ENCODE measurements at places on chromosomes 12 and 14.

GRCh38 chr14:72075649-72076334, 143.6 kb downstream of the RGS6 start:
- DNase-seq = no peak

GRCh38 chr12:56288705-56289387, 11.3 kb downstream of the CS start:
- DNase-seq = no peak

- no peak for DNase-seq
Measured at GRCh38 chr14:93527203-93527607, 96.5 kb downstream of the UNC79 start.

DNA sequence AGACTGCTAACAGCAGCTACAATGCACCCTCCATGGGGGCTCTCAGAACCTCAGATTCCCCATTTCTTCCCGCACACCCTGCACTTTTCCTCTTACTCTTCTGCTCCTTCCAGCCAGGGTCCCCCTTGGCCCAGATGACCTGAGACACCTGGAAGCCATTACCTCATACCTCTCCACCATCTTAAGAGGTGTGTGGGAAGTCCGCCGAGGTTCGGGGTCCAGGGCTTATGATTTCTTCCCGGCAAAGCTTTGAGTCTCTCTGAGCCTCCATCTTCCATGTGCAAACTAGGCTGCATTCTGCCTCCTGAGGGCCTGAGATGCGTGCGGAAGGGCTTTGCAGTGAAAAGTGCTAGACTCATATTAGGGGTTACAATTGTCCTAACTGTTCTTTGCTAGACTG, 5.3 kb downstream of the GSC start:
- DNase-seq = no peak

- no peak for DNase-seq
Measured at GRCh38 chr14:99229654-99230207, 42.3 kb downstream of the BCL11B start.

- no peak for DNase-seq
Measured at GRCh38 chr14:101780887-101781239, 19.4 kb downstream of the PPP2R5C start.

DNA sequence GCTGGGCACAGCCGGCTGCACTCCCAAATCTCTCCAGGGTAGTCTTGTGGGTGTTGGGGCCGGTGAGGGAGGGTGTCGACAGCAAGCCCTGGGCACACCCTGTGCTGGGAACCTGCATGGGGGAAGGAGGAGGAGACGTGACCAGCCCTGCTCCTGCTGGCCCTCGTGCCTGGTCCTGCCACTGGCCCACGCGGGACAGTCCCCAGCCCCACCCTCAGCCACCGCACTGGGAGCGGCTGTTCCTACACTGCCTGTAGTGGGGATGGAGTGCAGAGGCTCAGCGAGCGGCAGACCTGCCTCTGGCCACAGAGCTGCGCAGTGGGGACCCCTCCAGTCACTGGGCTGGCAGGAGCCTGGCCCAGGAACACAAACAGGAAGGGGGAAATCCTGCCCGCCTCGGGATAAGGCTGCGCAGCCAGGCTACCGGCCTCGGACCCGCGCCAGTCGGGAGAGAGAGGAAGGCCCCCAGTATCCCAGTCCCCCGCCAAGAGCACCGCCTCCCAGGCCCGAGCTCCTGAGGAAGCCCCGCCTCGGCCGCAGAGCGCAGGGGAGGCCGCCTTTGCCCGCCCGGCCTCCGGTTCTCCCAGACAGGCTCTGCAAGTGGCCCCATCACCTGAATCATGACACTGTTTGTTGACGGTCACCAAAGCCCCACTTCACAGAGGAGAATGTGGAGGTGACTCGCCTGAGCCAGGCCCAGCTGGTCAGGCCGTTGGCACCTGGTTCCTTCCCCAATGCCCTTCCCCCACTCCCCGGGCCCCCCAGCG, 10.6 kb downstream of the AHNAK2 start:
- no peak for DNase-seq

- DNase-seq = no peak
Measured at GRCh38 chr12:49051373-49051764, 9.2 kb downstream of the KMT2D start.

DNA sequence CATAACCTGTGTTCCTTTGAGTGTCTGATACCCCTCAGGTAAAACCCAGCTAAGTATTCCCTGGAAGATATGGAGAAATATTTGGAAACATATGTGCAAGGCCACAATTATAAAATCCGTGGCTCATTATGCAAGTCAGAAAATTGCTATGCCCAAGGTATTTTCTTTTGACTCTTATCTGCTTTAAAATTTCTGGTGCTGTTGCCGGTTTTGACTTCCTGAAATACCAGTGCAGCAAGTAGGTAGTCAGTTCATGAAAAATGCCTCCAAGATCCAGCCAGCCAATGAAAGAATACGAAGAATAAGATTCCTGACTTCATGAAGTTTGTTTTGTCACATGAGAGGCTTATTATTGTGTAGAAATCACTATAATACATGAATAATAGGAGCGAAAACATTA, 20.2 kb upstream of the FUT8 start:
- no peak for DNase-seq

GRCh38 chr12:12902036-12902435, 10.7 kb downstream of the GPRC5A start:
- DNase-seq = peak; percentile 61

- DNase-seq = no peak
Measured at GRCh38 chr12:69651922-69652321, 41.2 kb upstream of the LRRC10 start.

GRCh38 chr14:74407021-74407800, 18.8 kb downstream of the SYNDIG1L start:
- DNase-seq = no peak

GRCh38 chr12:118342090-118342489, 30.6 kb downstream of the TAOK3 start:
- DNase-seq = no peak

GRCh38 chr14:89186856-89187376, 230.1 kb downstream of the FOXN3 start:
- no peak for DNase-seq

GRCh38 chr12:80033448-80033847, 65.9 kb upstream of the OTOGL start:
- peak; percentile 78 for DNase-seq

GRCh38 chr12:109288571-109288970, 20.5 kb downstream of the FOXN4 start:
- DNase-seq = no peak

DNA sequence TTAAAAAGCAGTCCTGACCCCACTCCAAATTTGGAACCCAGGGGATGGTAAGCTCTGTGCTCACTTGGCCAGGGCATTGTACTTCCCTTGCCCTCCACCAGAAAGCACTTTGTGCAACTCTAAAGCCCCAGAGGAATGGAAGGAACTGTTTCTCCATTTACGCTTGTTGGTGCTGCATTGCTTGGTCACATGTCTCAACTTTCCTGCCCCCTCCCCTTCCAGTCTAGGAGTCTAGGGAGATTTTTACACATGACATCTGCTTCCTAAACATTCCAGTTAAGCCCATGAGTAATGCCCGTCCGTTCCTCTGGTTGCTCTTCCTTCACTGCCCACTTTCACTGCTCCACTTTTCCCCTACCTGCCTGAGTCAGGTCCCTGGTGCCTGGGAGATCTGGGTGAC, 92.6 kb upstream of the MAP1LC3B2 start:
- DNase-seq = no peak

- DNase-seq = no peak
Measured at GRCh38 chr14:78690836-78691235, 520.7 kb downstream of the NRXN3 start.

- no peak for DNase-seq
Measured at GRCh38 chr12:104576980-104577580, 120.3 kb downstream of the CHST11 start.

DNA sequence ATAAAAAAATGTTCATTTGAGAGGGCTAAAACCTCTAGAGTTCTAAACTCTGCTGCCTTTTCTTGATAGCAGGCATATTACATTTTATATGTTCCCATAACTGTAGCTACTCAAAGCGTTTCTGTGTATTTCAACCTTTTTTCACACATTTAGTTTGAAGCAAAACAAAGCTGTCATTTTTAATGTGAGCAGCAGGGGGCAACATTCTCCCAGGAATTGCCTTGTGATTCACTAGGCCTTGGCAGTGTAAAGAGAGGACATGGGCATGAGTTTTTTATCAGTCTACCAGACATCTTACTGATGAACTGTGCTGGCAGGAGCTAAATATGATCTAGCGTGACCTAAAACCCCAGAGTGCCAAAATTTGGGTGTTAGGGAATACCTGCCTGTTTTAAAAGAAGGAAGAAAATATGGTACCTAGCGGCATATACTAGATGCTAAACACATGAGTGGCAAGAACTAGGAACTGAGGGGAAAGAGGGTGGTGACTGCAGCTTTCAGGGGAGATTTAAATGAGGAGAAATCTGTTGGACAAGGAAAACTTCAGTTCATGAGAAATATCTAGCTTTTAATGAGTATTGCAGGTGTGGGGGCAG, 65.3 kb downstream of the IFT43 start:
- peak; percentile 60 for DNase-seq

GRCh38 chr12:99985631-99986030, 895 bp upstream of the ANKS1B start:
- no peak for DNase-seq

DNA sequence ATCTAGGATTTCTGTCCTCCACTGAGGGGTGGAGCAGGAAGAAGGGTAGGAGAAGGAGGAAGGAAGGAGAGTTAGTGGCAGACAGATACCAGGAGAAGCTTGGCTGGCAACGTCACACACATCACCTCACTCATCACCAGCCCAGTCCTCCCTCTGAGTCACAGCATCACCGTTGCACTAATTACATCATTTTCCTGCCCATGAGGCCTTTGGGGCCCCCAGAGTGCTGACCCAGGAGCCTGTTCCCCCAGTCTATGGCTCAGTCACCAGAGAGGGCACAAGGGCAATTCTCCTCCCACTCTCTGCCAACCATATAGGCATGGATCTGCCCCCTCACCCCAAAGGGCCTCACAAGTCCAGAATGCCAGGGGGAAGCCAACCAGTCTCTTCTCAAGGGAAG, 4.6 kb downstream of the RND1 start:
- no peak for DNase-seq

DNA sequence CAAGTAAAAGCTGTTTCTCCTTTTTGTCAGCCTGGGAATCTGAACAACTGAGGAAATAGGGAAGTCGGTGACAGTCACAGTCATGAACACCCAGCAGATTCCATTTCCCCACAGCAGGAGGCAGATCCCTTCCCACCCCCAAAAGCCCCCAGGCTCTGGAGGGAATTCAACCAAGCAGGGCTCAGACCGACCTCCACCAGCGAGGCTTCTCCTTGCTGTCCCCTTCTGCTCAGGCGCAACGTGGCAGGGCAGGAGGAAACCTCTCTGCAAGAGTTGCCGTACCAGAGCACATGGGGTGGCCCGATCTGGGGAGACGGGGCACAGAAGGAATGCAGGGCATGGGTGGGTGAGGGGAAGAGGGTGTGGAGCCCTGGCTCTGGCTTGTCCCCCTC, 319 bp downstream of the GALNT6 start:
- DNase-seq = no peak

GRCh38 chr12:63238892-63239291, 87.9 kb upstream of the AVPR1A start:
- no peak for DNase-seq

DNA sequence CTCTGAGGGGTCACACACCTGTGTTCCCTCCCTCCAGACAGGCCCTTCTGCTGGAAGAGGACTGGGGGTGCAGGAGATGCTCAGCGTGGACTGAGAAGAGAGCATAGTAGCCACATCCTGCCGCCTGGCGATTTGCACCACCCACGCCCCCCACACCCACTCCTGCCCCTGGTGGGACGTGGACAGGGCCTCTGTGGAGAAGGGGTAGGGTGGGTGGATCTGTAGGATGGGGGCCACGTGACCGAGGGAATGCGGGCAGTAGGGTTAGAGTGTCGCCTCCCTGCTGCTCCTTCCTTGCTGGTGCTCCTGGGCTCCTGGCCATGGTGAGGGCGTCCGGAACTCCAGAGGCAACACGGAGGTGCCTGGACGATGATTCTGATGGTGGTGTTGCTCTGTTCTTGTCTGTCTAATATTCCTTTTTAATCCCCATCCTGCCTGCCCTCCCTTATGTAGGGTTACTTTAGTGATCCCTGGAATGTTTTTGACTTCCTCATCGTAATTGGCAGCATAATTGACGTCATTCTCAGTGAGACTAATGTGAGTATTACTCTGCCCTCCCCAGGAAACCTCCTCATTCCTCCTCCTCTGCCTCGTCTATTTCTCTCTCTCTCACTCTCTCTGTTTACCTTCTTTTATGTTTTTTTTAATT, 161.5 kb upstream of the FKBP4 start:
- no peak for DNase-seq

GRCh38 chr12:45406988-45407850, 191.3 kb downstream of the ANO6 start:
- no peak for DNase-seq

DNA sequence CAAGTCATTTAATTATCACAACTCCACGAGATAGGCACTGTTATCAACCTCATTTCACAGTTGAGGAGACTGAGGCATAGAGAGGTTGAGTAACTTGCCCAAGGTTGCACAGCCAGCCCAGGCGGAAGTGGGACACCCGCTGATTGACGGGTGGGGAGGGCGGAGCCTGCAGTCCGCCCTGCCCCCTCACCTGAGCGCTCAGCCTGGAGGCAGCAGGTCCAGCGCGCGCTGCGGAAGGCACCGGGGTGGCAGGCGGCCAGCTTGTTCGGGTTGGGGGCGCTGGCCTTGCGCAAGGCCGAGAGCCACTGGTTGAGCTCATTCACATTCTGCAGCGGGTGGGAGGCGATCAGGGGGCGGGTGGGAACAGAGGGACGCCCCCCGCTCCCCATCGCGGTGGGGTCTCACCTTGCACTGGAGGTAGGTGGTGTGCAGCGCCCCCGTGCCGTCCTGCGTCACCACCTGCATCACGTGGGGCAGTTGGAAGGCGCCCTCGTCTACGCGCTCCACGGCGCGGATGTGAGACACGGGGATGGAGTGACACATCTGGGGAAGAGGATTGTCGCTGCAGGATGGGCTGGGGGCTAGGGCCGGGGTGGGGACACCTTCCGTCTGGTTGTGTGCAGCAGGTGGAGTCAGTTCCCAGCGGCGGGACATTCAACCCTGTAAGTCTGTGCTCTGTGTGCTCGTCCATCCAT, 31.7 kb downstream of the RASAL1 start:
- no peak for DNase-seq

GRCh38 chr12:53989227-53990113, 4.5 kb downstream of the HOXC10 start:
- peak; percentile 25 for DNase-seq

GRCh38 chr12:3228552-3228951, 151.4 kb downstream of the TSPAN9 start:
- no peak for DNase-seq

Measured in LHCN-M2 (cell line).